ENCODE measurements at places on chromosomes 12 and 14. TPM values are rescaled to one million over a fixed set of nuclear protein-coding genes. Genes with fewer than 3 reads are reported as not detected.

SIX6 gene
- not detected for total RNA-seq

MYF5 gene
- total RNA-seq, result not detected

DENND5B gene
- total RNA-seq, result 0.10 TPM

PRR4 gene
- total RNA-seq, result 0.48 TPM

WNT5B gene
- not detected for total RNA-seq

DNA sequence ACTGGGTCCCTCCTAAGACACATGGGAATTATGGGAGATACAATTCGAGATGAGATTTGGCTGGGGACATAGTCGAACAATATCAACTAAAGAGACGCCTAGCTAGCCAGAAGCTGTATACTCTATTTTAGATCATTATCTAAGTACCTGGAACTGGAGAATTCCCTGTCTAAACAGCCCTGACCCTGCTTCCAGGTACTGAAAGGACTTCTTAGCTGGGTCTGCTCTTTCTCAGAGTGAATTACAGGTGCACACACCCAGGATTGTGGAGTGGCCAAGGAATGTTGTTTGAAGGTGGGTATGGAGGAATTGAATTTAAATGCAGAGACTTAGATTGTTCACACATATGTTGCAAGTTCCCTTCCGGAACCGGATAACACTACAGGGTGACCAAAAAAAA lies 733.0 kb downstream of the RPS29 start:
- no peak for DNase-seq

GRCh38 chr14:36684946-36685345 lies 23.3 kb downstream of the PAX9 start:
- no peak for DNase-seq

DNA sequence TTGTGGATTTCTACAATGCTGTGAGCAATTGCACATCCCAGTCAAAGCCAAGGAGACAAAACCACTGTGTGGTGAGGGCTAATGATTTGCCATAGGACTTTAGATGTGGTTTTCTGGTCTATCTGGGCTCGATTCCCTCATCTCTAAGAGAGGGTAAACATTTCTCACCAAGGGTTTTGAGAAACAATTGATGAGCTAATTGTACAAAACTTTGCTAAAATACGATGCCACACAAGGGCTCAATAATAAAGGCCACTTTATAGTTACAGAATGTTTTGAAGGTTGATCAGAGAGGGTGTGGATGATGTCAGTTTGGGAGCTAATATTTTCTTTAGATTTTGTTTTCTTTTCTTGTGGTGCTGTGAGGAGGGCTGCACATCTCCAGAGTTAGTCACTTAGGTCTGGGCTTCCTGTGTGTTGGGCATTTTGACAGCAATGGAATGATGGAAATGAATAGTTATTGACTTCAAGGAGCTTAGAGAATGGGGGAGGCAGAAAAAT lies 60.8 kb upstream of the SLC38A4 start:
- DNase-seq, result no peak

DNA sequence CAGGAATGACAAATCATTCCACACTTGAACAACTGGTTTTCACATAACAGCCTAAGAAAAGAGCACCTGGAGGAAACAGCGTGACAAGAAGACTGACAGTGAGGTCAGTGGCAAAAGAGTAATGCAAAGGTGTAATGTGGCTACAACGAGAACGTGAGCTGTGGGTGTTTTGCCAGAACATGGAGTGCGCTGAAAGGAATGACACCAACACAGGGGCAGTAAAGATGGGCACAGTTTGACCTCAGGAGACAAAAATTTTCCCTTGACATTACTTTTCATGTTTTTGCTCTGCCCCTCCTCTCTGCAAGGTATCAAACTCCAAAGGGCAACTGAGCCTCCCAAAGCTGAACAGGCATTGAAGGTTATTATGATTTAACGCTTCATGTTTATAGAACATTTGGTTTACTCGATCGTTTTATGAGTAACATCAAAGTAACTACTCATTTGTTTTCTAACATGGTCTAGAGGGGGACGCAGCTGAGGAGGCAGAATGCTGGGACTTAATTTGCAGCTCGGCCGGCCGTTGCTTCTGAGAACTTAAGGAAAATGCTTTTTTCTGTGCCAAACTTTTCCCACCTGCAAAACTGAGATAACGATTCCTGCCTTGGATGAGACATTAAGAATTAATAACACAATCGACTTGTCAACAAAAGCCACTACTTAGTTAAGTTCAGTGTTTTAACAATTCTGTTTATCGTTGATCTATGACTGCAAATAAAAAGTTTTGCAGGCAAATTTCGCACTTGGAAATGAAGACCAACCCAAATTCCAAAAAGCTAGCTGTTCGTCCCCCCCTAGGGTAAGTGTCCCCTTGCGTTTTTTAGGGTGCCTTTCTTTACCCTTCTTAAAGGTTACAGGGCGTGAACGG lies 954 bp downstream of the HAUS4 start:
- no peak for DNase-seq

GRCh38 chr14:102079700-102079979 lies 7.2 kb downstream of the HSP90AA1 start:
- DNase-seq, result no peak

GRCh38 chr12:52741375-52742195 lies 35.6 kb downstream of the KRT76 start:
- DNase-seq, result no peak

- DNase-seq, result no peak
These were observed 111.0 kb upstream of the HIF1A start for GRCh38 chr14:61584331-61584741.

DNA sequence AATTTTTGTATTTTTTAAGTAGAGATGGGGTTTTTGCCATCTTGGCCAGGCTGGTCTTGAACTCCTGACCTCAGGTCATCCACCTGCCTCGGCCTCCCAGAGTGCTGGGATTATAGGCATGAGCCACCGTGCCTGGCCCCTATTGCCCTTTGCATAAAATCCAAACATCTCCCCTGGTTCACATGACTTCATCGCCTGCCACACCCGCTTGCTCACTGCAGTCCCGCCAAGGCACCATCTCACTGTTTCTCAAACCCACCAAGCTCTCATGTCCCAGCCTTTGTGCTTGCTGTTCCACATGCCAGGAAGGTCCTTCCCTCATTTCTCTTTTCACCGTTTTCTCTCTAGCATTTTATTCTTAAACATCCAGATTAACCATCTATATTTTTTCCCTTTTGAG lies 9.7 kb downstream of the RHOF start:
- no peak for DNase-seq

GRCh38 chr14:89889626-89890025 lies 64.9 kb downstream of the EFCAB11 start:
- no peak for DNase-seq

Measured in activated naive CD4-positive, alpha-beta T cell treated with anti-CD3 and anti-CD28 coated beads, Interleukin-2, amount 50 U/mL, for 72 hours (primary cell).